ENCODE measurements at places on chromosomes 13 and 19.

DNA sequence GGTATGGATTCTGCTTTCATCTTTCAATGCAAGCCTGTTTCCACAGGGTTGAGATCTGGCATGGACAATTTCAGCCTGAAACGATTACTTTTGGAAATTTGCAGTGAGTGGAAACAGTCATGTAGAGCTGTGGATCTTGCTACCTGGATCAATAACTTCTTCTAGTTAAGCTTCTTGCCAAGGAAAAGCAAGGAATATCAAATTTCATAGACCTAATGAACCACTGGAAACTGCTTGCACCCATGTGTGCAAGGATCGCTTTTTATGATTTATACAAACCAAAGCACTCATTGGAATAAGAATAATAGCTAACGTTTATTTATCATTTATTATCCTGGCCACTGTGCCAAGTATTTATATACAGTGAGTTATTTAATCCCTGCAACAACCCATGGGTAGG is 392.8 kb downstream of the KCNRG start:
- DNase-seq: no peak

DNA sequence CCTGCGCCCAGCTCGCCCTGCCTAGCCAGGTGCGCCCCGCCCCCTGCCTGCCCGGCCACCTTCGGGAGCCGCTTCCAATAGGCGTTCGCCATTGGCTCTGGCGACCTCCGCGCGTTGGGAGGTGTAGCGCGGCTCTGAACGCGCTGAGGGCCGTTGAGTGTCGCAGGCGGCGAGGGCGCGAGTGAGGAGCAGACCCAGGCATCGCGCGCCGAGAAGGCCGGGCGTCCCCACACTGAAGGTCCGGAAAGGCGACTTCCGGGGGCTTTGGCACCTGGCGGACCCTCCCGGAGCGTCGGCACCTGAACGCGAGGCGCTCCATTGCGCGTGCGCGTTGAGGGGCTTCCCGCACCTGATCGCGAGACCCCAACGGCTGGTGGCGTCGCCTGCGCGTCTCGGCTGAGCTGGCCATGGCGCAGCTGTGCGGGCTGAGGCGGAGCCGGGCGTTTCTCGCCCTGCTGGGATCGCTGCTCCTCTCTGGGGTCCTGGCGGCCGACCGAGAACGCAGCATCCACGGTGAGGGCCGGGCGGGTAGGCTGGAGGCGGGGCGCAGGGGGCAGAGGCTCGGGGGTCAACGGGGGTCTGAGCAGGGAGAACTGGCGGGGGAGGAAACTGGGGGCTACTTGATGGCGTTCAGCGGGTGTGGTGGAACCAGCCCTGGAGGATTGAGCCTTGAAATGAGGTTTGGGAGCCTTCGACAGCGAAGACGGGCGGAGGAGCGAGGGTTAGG is at the start of gene SPINT2:
Gene SPINT2, plus strand, starts transcription at position 88 of the 727 bp plus-strand sequence. Its CDS starts 320 bp downstream, at position 408.
- no peak for DNase-seq

GRCh38 chr13:34502621-34503020 is 439.4 kb upstream of the NBEA start:
- DNase-seq: no peak

DNA sequence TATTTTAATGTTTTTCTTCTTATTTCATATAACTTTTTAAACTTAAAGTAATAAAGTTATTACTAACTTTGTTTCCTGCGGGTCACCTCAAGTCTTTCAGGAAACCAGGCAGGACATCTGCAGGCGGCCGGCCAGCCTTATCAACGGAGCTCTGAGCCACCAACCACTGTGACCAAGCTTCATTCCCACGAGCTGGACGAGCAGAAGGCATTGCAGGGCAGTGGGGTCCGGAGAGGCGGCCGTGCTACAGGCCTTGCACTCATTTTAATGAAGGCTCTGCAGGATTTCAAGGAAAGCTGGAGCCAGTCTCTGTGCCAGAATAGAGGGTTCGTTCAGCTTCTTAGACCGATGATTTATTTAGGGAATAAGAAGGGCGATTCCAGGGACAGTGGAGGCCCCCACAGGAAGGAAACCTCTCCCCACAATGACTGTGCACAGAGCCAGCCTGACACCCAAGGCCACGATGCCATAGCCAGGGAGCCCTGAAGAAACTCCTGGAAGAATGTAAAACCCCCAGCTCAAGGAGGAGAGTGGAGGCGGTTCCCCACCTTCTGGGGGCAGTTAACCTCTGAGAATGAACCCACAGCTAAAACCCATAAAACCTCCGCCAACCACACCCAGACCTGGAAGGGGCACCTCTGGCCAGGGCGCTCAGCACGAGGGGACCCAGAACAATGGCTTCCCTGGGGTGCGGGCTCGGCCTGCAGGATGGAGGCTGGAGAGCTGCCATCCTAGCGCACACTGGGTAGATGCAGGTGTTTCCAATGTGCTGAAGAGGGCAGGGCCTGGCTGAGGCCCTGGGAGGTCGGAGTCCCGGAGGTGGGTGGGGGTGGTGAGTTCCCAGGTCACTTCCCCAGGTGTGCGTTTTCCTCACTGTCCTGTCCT is 75.0 kb downstream of the RASA3 start:
- DNase-seq: no peak

All from stimulated activated naive B cell treated with anti-CD40 and anti-IgM and Interleukin-4, amounts not matched to agents 10 μg/mL and 1 μg/mL and 100 μg/mL, for 72 hours (primary cell).